GM12878 (cell line): ENCODE measurements at places on chromosomes 1 and 21.

DNA sequence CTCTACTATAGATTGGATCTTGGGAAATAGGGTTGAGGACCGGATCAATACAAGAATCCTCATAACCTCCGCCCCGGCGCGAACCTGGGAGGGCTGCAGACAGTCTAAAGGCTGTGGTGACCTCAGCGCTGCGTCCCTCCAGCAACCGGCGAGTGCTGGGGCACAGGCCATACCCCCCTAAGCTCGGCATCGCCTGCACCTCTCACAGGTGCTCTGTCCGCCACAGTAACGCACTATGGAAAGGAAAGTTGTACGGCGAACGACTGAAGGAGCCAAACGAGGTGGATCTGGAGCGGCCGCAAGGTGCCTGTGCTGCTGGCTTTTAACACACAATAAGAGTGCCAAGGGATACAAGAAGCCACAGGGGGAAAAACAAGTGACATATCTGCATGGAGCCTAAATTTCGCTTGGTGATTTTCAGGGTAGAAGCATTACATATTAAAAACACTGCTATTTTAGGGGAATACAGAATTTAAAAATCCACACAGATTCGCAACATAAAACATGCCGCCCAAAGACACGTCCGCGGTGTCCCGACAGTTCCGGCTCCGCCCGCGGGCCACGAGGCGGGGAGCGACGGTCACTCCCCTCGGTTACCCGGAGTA is 1.4 kb upstream of the RBM15 start:
- no peak for DNase-seq

DNA sequence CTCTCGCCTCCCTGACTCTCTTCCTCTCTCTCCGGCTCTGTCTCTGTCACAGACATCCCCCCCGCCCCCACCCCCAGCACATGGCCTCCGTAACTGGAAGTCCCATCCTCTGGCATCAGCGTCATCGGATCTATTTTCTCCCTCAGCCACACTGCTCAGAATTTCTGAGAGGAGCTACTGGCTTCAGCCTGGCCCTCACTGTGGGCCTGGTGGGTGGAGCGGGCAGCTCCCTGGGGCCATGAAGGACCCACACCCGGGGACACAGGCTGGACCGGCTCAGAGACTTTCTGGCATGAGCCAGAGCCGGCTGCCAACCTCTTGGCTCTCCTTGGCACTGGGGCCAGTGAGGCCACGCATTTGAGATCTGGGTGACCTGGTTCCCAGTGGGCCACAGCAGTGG is 61.2 kb upstream of the CASZ1 start:
- DNase-seq, result no peak

DNA sequence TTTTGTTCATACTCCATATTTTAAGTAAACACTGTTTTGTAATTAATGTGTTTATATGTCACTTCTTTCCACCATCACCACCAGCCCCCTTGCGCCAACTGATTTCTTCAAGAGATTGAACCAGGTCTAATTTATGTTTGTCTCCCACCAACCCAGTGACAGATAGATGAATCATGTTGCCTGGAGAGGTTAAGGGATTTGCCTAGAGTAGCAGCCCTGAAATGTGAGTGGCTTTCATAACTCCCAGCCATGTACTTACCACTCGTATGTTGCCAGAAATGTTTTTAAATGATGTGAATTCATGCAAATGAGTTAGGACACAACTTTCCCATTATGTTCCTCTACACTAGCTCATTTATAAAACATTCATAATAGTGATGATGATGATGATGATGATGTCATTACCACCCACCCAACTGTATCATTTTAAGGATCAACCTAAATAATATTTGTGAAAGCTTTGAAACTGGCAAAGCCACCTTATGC is 86.9 kb downstream of the LRRC8D start:
- no peak for DNase-seq

- no peak for DNase-seq
Observed at GRCh38 chr1:38059635-38060250, 13.2 kb upstream of the POU3F1 start.

DNA sequence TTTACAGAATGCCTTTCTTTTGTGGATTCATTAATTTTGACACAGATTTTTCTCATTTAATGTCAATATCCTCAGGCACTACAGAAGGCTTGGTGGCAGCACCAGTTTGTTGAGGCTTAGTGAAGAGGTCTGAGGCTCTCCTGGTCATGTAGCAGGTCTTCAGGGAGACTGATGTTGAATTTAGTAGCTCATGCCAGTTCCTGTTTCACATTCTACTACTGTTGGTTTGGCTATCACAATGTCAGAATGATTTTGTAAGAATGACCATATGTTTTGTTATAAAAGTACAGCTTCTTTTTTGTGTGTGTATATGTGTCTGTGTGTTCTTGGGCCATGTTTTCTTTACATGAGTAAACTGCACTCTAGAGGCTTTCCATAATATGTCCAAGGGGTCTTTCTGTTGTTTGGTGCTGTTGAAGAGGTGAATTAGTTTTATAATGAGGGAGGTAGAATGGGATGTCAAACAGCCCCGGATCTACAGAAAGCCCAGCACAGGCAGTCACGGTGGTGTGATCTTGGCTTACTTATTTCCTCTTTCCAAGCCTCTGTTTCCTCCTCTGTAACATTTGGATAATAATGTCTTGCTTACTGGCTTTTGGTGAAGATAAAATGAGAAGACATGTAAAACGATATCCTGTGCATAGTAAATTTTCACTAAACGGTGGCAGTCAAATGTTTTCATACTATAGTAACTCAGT is 32.0 kb downstream of the C1orf21 start:
- DNase-seq, result no peak

GRCh38 chr21:23574932-23575331 is 2032.3 kb downstream of the MRPL39 start:
- DNase-seq, result no peak

- no peak for DNase-seq
Observed at GRCh38 chr1:24897263-24898151, 32.6 kb downstream of the RUNX3 start.

GRCh38 chr1:170578359-170578758 is 46.4 kb downstream of the GORAB start:
- DNase-seq, result no peak

GRCh38 chr1:147729315-147729714 is 31.1 kb downstream of the GJA5 start:
- DNase-seq, result no peak

DNA sequence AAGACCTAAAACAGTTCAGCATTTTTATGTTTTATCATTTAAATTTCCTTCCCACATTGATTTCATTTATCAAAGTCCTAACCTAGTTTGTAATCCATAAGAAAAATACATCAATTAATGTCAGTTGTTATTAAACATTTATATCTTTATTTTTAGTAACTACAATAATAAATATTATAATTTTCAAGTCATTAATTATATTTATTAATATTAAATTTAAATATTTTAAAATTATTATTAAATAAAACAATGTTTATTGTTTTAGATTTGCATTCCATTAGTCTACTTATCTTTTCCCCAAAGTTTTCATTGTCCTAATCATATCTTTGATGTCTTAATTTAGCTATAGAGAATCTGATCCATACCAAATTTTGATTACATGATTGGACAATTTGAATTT is 368.9 kb downstream of the PLA2G4A start:
- no peak for DNase-seq

GRCh38 chr21:44405948-44406872 is 49.1 kb upstream of the LRRC3 start:
- no peak for DNase-seq

GRCh38 chr1:22196041-22196440 is 53.1 kb upstream of the WNT4 start:
- DNase-seq, result no peak

DNA sequence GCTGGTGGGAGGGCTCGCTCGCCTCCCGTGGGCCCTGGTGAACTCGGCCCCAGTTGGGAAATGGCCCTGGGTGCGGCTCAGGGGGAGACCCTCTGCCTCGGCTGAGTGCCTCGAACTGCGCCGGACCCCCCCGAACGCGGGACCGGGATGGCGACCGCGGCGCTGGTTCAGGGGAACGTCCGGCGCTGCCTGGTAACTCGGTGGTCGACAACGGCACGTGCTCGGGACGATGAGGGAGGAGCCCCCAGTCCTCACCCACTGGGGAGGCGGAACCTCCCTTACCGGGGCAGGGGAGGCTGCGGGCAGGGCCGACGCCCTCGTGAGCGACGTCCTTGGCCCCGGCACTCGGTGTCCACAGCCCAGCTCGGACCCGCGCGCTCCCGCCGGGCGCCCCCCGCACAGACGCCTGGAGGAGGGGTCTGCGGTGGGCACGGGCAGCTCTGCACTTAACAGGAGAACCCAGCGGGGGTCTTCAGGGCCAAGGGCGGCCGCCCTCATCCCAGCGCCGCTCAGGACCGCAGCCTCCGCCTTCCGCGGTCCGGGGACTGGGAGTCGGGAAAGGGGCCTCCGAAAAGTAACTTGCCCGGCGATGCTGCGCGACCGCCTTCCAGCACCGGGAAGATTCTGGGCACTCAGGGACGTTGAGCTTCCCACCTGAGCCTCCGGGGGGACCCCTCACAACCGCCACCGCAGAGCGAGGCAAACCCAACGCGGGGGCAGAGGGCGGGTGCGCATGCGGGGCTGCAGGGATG is 1.7 kb downstream of the HES4 start:
- DNase-seq, result no peak
